ENCODE measurements at places on chromosomes 6 and 20.

GRCh38 chr20:20548527-20549266 lies 163.7 kb downstream of the RALGAPA2 start:
- no peak for DNase-seq

- no peak for DNase-seq
These were observed 42.0 kb downstream of the SPDEF start for GRCh38 chr6:34514112-34514511.

DNA sequence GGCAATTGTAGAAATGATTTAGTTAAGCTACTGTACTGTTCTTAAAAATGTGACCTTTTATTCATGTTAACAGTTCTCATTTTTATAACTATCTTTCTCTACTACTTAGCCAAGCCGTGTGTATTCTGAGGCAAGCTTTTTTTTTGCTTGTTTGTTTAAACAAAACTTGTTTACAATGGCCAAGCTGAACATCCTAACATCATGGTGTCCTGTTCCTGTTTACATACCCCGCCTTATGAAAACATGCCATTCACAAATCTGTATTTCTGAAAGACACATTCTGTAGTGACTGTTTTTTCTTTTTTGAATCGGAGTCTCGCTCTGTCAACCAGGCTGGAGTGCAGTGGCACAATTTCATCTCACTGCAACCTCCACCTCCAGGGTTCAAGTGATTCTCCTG lies 140.9 kb downstream of the NCOA3 start:
- DNase-seq = no peak

DNA sequence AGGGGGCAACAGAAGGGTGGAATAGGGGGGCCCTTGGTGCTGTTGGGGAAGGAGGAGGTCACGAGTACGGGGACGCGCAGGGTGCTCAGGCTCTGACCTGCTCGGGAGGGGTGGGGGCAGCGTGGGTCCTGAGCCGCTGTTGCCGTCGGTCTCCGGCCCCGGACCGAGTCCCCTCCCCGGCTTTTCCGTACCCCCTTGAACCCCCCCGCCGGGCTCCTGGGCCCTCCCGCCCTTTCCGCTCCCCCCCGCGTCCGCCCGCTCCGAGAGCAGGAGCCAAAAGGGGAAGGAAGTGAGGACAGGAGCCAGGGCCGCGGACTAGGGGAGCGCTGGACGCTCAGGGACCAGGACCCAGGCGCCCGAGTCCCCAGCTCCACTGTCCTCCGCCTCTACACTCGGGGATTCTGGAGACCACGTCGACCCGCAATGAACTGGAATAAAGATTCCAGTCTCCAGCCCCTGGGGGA lies at the start of gene RGL2:
TSS of gene RGL2 (minus strand) at position 170 of the 464 bp plus-strand sequence. CDS start 332 bp downstream, outside the sequence.
- DNase-seq = no peak

DNA sequence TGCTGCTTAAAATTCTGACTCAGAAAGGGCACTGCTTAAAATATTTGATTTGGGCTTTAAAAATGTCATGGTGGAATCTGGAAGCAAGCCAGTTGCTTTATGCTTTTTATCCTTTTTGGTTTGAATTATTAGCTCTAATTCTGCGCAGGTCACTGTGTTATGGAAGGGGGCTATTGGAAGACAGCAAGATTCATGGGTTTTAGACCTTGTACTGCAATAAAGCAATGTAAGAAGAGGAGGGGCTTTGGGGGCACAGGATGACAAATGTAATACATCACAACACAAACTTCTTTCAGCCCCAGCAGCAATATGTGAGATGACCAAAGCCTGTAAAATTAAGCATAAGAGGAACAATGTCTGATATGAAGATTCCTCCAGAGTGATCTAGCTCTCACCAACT lies 68.4 kb downstream of the TFAP2B start:
- no peak for DNase-seq

DNA sequence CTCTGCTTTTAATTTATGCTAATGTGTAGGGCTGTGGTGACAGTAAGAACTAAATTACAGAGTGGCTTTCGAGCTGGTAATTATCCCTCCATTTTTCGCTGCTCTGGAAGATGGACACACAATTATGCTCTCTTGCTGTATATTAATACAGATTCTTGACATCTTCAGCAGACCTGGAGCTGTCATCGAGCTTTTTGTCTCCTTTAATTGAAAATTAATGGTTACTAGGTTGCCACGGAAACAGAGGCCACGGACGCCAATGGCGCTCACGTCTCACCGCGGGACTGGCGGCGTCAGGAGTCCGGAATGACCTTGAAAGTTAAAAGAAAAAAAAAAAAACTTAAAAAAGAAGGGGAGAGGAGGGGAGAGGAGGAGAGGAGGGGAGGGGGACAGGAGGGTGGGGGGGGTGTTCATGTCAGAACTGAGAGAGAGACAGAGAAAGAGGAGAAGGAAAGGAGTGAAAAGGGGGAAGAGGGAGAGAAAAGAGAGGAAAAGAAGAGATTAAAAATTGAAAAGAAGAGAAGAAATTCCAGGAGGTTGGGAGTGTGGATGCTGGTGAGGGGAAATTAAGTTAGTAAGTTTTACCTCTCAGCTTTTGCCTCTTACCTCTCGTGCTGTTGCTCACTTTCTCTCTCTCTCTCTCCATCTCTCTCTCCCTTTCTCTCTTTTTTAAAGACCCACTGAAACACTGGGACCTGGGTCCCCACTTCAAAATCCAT lies 22.1 kb upstream of the FOXP4 start:
- DNase-seq = no peak

DNA sequence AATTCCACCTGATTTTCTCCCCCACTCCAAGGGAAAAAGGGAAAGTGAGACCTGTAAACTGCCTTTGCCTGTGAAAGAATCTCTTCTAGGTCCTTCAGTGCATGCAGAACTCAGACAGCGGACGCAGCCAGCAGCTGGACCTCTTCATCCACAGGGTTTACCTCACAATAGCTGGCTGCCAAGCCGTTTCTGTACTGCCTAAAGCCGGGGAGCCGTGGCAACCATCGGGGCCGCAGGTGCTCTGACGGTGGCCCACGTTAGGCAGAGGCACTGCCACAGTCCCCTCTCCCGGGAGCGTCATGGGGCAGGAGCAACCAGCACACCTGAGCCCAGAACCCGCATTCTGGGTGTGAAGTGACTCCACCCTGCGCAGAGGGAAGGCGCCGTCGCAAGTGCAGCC lies 206.1 kb downstream of the TTLL2 start:
- no peak for DNase-seq

GRCh38 chr6:30767158-30767943 lies 23.0 kb upstream of the IER3 start:
- DNase-seq = no peak

DNA sequence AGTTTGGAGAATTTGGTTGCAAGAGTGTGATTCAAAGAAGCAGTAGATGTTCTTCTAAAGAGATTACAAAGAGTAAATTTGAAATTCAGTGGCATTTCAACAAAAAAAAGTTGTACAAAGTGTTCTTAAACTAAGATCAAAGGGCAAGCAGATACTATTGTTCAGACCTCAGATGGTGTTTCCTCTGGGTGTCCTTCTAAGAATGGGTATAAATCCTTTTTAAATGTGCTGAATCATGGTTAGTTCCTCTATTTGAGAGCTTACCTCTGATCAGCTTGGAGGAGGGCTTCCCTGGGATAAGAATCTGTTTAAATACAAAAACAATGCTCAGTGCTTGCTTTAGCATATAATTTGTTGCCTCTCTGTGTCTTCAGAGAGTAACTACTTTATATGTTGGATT lies 6.3 kb downstream of the BMP6 start:
- DNase-seq = no peak

Data from AG09319 (cell line).